Osteocyte (in vitro differentiated cells): ENCODE measurements at places on chromosomes 16 and 17. TPM values are rescaled to one million over a fixed set of nuclear protein-coding genes. Genes with fewer than 3 reads are reported as not detected.

Gene MEOX1
- not detected in 2 replicates for total RNA-seq

DNA sequence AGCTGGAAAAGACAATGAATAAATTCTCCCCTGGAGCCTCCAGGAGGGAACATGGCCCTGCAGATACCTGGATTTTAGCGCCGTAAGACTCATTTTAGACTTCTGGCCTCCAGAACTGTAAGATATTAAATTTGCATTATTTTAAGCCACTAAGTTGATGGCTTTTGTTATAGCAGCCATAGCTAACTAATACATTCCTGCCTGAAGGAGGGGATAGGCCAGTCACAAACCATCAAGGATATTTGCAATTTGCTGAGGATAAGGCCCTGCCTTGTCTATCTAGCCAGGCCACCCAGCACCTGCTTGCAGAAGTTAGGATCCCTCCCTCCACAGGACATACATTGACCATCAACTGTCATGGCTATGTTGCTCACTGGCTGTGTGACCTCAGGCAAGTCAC lies 4.9 kb upstream of the KCNG4 start:
- DNase-seq = no peak

DNA sequence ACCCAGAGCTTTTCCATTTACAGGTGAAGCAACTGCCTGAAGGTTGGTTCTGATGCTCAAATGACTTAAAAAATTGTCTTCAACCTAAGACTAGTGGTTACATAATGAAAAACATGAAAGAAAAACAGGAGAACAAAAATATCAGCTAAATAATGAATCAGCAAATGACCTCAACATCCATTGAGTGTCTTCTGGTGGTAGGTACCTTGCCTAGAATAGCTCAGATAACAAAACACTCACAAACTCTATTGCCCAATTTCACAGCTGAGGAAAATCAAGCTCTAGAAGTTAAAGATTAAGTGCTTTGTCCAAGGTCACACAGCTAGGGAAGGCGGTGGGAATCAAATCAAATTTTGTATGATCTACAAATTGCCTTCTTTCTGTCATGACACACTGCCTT lies 304.6 kb upstream of the CDH11 start:
- no peak for DNase-seq

- no peak for DNase-seq
These were observed 634.8 kb downstream of the KCNJ2 start for GRCh38 chr17:70804161-70804560.

DNA sequence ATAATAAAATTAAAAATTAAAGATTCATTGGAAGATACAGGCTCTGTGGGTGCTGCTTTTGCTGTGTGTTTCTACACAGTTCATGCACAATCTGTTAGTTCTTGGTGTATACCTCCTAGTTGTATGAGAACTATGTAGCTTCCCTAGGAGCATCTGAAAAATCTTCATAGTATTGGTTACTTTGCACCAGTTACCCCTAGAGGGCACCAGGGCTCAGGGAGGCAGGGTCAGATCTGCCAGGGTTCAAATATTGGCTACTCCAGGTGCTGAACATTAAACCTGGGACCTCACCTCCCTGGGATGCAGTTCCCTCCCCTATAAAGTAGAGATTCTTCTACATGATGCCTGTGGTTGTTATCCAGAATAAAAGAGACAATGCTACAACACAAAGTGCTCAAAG lies 583.0 kb upstream of the CDH11 start:
- no peak for DNase-seq

Gene NME3
- 45.8 and 48.8 TPM in 2 replicates for total RNA-seq

- no peak for DNase-seq
These were observed 7.2 kb downstream of the PDIA2 start for GRCh38 chr16:290015-290680.

Gene CDRT15
- not detected in 2 replicates for total RNA-seq

GRCh38 chr17:74750327-74751069 lies 2.1 kb downstream of the NHERF1 start:
- DNase-seq = no peak

DNA sequence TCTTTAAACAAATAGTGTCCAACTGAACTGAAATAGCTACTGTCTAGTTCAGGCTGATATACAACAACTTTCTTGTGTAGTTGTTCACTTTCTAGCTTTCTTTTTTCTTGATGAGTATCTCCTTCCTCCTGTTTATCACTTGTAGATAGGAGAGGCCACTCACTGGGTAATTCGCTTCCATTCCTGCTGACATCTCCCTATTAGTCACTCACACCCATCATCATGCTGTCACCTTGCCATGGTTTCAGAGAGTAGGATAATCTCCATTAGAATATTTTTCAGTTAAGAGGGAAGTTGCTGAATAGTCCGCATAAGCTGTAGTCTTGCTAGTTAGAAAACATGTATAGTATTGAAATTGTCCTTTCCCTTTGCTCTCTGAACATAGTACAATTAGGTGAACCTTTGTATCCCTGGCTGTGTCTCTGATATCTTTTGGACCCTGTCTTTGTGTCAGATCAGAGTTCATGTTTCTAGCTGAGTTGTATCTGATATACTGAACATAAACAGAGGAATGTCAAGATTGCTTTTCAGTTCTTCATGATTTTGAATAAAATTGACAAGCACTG lies 64.4 kb upstream of the RASL10B start:
- no peak for DNase-seq

- no peak for DNase-seq
These were observed 72.7 kb upstream of the GAS7 start for GRCh38 chr17:10271106-10271562.

GRCh38 chr16:56888806-56889205 lies 23.8 kb downstream of the SLC12A3 start:
- DNase-seq = no peak

Gene WSB1
- 168 and 179 TPM in 2 replicates for total RNA-seq

- no peak for DNase-seq
These were observed 506.2 kb downstream of the WWOX start for GRCh38 chr16:78605548-78606101.

GRCh38 chr16:82062645-82063058 lies 27.6 kb downstream of the HSD17B2 start:
- DNase-seq = no peak

DNA sequence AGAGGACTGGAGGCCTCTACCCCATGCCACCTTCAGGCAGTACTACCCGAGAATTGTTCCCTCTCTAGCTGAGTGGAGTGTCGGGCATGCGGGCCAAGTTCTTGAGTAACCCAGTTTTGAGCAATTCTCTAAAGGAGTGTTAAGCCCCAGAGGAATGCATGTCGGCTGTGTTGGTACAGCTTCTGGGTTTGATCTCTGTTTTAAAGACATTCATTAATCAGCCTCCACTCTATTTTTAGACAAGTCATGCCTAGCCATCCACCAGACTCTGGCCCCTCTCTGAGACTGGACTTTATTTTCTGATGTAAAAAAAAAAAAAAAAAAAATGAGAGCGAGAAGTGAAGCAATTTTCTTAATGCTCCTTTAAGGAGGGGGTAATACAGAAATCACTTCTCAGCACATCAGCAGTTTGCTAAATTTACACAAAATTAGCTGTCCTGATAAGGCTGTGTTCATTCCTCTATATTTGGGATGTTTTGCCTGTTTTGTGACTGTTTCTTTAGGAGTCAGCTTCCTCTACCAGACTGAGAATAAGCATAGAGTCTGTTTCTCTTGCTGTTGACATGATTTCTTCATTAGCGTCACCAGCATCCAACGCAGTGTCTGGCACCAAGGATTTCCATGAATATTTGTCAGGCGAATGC lies 88.7 kb downstream of the AXIN2 start:
- DNase-seq = no peak
